ENCODE measurements at places on chromosomes 5 and 9. TPM values are rescaled to one million over a fixed set of nuclear protein-coding genes. Genes with fewer than 3 reads are reported as not detected.

Gene AUH
- polyA plus RNA-seq: 29.6 TPM

DNA sequence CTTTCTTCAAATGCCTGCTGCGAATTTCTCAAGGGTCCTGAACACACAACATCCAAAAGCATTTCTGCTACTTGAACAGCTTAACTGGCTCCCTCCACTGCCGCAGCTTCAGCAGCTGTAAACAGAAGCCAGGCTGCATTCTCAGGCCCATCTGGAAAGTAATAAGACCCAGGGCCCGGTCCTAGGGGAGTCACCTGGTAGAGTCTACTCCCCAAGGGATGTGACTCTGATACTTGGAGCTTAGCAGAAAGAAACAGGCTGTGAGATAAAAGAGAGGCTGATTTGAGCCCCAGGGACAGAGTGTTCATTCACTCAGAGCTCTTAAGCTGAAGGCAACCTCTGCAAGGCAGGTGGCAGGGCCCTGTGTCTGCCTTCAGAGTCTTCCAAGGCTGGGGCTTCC is 356.8 kb downstream of the SPOCK1 start:
- DNase-seq: no peak

DNA sequence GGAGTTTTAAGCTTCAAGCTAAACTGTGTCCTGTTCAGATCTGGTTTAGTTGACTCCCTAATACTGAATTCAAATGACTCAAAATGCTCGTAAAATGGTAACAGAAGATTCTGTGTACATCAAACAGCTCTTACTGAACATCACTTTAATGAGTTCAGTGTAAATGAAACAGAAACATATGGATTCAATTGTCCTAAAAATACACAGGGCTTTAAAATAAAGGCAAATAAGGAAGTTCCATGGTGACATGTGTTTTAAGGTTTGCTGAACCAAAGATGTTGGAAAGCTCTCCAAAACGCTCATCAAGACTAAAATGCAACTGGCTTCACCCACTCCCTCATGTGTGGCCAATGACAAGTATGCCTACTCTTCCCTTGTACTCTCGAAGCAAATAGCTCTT is 340.0 kb upstream of the PIK3R1 start:
- no peak for DNase-seq

DNA sequence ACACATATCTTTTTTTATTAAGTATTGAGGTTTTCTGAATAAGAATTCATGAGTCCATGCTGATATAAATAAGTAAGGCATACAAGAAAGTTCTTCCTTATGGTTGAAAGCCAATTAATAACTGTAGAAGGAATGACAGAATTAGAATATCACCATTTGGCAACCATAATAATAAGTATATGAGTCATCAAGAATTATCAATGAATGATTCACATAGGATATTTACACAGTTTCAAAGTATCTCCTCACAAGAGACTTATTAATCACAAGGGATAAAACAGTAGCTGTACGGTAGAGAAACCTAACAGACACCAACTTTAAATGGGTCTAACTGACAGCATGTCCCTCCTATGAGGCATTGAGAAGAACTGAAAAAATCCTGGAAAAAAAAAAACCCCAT is 161.6 kb downstream of the NR3C1 start:
- no peak for DNase-seq

DNA sequence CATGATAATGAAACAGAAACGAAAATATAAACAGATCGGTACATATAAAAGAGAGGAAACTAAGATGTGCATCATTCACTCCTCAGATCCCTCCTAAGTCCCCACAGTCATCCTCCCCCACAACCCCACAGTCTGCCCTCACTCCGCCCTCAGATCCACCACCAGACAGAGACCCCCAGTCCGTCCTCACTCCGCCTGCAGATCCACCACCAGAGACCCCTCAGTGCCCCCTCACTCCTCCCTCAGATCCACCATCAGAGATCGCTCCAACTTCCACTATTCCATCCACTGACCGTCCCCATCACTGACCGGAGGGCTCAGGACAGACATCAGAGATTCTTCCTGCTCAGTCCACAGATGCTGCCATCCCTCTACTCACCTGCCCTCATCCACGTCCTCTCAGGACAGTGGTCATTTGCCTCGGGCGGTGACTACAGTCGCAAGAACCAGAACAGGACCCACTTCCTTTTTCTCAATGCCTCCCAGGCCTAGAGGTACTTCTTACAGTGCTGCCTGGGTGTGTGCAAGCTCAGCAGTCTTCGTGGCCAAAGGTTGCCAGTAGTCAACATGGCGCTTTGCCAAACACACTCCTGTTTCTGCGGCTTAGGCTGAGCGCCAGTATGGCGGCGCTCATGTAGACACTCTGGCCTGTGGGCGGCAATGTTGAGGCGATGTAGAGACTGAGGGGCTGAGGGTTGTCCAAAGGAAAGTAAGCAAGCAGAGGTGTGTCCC is 8.3 kb upstream of the SPATA31C1 start:
- DNase-seq: no peak

DNA sequence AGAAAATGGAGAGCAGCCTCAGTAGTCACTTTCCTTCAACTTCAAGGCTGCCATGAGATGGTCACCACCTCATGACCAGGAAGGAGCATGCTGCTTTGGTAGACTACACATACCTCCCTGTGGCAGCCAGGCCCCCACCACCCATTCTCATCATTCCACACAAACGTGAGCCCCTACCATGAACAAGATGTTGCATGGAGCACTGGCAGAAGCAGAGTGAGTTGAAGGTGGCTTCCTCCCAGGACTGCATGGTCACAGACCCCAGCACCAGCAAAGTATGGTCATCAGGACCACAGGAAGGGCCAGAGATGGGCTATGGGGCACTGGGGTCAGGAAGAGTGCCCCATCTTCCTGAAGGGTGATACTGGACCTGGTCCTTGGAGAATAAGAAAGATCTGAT is 65.5 kb upstream of the FOXE1 start:
- no peak for DNase-seq

GRCh38 chr5:95743232-95743631 is 12.1 kb downstream of the RHOBTB3 start:
- DNase-seq: no peak

Data from large intestine (tissue), 12 donors.